ENCODE measurements at places on chromosomes 7 and 10. TPM values are rescaled to one million over a fixed set of nuclear protein-coding genes. Genes with fewer than 3 reads are reported as not detected.

SPDYE1 gene
- not detected for total RNA-seq

TMEM270 gene
- total RNA-seq, result not detected

FKBP6 gene
- total RNA-seq, result not detected

- no peaks in the 10 kb centered on the region for H3K36me3 ChIP-seq
- H3K27ac ChIP-seq, result no peak overlapping the region
- no peaks in the 10 kb centered on the region for H3K4me1 ChIP-seq
- H3K27me3 ChIP-seq, result peaks cover 23% of the 10 kb centered on the region
- no peak overlapping the region for H3K4me3 ChIP-seq
These were observed 275.9 kb downstream of the TCF7L2 start for GRCh38 chr10:113225903-113226302.

- no peaks in the 10 kb centered on the region for H3K4me1 ChIP-seq
- no peak overlapping the region for H3K4me3 ChIP-seq
- no peaks in the 10 kb centered on the region for H3K36me3 ChIP-seq
- H3K27me3 ChIP-seq, result no peaks in the 10 kb centered on the region
These were observed 924.5 kb upstream of the MBL2 start for GRCh38 chr10:53697038-53697437.

GRCh38 chr10:3526727-3527501 lies 258.1 kb downstream of the KLF6 start:
- H3K4me3 ChIP-seq, result no peak overlapping the region
- DNase-seq, result no peak
- peak overlapping the region; percentile 67 for H3K27ac ChIP-seq
- no peaks in the 10 kb centered on the region for H3K27me3 ChIP-seq

DNA sequence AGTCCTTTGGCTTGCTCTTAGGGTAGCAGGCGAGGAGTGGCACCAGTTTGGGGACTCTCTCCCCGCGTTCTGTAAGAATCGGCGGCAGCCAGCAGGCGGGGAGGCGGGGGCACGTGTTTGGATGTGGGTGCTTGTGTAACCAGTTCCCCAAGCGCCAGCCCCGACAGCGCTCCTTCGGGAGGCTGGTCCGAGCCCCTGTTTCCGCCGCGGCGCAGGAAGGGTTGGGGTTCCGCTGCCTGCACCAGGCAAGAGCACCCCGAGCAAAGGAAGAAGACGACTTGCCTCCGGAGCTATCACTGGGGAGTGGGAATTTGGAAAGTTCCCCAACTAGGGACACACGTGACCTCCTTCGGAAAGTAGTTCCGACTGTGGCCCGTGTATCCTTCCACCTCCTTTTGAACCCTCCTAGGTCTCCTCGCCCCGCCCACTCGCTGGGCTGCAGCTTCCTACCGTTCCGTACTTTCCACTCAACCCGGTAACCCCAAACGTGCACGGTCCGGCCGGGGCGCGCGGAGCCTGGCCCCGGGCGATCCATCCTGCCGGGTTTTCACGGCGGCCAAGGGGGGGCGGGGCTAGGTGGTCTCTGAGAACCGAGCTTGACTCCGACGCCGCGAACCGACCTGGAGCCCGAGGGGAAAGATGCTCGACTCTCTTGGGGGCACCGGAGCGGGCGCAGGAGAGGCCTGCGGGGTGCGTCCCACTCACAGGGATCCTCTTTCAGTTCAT lies 1.2 kb downstream of the KLLN start:
- no peaks in the 10 kb centered on the region for H3K36me3 ChIP-seq
- peak; percentile 92 for DNase-seq
- peaks cover 20% of the 10 kb centered on the region for H3K4me1 ChIP-seq

- H3K36me3 ChIP-seq, result no peaks in the 10 kb centered on the region
- no peak for DNase-seq
These were observed 19.3 kb downstream of the PPP1R3C start for GRCh38 chr10:91613411-91614187.

DNA sequence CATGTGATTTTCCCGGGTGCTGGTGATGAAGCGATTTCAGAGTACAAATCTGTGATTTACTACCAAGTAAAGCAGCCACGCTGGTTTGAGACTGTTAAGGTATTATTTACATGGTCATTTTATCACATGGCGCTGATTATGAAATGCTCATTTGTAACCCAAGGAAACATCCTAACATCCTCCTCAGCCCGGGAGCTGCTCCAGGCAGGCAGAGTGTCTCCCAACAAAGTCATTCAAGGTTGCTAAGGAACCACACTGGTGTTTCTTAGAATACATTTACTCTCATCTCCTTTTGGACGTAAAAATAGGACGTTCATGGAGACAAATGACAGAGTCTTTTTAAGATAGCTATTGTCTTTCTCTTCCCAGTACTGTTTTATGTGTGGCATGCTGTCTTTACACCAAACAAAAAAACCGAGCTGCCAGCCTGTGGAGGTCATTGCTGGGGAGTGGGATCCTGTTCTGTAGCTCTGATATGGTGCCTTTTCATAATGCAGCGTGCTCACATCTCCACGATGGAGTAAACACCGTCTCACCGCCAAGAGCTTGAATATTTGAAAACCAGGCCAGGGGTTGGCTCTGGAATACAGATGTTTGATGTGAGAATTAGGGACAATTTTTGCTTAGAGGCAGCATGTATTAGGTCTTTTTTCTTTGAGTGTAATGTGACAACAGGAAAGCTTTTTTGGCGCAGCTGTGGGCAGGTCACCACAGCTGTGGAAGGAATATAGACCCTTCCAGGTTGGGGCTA lies 119.6 kb downstream of the DOCK1 start:
- H3K4me3 ChIP-seq, result no peak overlapping the region
- H3K27ac ChIP-seq, result peak overlapping the region; percentile 56
- peaks cover 5% of the 10 kb centered on the region for H3K4me1 ChIP-seq

GRCh38 chr7:32941181-32941580 lies 16.1 kb upstream of the FKBP9 start:
- H3K4me1 ChIP-seq, result peaks cover 59% of the 10 kb centered on the region
- H3K4me3 ChIP-seq, result peak overlapping the region; percentile 93
- H3K36me3 ChIP-seq, result no peaks in the 10 kb centered on the region
- H3K27ac ChIP-seq, result peak overlapping the region; percentile 90
- no peak for DNase-seq
- no peaks in the 10 kb centered on the region for H3K27me3 ChIP-seq

GRCh38 chr10:29256586-29256985 lies 32.3 kb upstream of the LYZL1 start:
- no peaks in the 10 kb centered on the region for H3K36me3 ChIP-seq
- DNase-seq, result no peak
- no peak overlapping the region for H3K4me3 ChIP-seq
- no peaks in the 10 kb centered on the region for H3K27me3 ChIP-seq

GRCh38 chr7:18552316-18552916 lies 56.9 kb downstream of the HDAC9 start:
- H3K27ac ChIP-seq, result peak overlapping the region; percentile 45
- no peak for DNase-seq
- H3K4me3 ChIP-seq, result no peak overlapping the region
- no peaks in the 10 kb centered on the region for H3K27me3 ChIP-seq
- H3K36me3 ChIP-seq, result no peaks in the 10 kb centered on the region

DNA sequence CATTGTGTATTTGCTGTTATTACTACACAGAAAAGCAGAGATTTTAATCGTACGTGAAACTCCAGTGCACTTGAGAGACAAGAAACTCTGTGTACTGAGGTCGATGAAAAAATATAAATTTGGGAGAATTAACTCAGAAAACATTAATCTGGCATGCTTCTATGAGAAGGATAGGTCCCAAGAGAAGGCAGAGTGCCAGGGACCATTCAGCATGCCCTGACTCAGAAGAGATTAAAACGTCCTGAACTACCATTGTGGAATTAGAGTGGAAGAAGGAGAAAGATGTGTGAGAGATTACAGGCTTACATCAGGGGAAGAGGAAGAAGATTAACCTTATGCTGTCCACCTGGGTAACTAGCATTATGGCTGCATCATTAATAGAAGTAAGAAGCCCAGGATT lies 72.4 kb downstream of the REEP3 start:
- no peak overlapping the region for H3K27ac ChIP-seq
- H3K36me3 ChIP-seq, result no peaks in the 10 kb centered on the region
- H3K4me1 ChIP-seq, result peaks cover 15% of the 10 kb centered on the region
- no peak for DNase-seq

- DNase-seq, result no peak
- no peaks in the 10 kb centered on the region for H3K36me3 ChIP-seq
- H3K4me3 ChIP-seq, result no peak overlapping the region
These were observed 48.4 kb downstream of the DYNC1I1 start for GRCh38 chr7:95820778-95821177.

GRCh38 chr7:157623556-157623955 lies 286.8 kb downstream of the DNAJB6 start:
- no peaks in the 10 kb centered on the region for H3K4me1 ChIP-seq
- no peaks in the 10 kb centered on the region for H3K27me3 ChIP-seq
- no peak overlapping the region for H3K4me3 ChIP-seq
- no peak overlapping the region for H3K27ac ChIP-seq

GRCh38 chr10:77592510-77592909 lies 45.1 kb downstream of the KCNMA1 start:
- H3K4me1 ChIP-seq, result peaks cover 14% of the 10 kb centered on the region
- H3K36me3 ChIP-seq, result no peaks in the 10 kb centered on the region
- no peaks in the 10 kb centered on the region for H3K27me3 ChIP-seq
- H3K27ac ChIP-seq, result peak overlapping the region; percentile 71
- no peak overlapping the region for H3K4me3 ChIP-seq

DNA sequence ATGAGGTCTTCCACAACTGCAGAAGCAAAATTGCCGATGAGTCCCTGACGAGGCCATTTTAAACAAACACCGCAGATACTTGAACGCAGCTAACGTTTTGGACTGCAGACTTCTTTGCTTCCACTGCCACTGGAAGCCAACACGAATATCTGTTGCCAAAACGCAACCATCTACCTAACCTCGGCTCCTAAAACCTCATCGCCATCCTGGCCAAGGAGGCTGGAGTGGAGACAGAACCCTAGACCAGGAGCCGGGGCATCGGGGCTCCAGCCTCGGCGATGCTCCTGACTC lies 493 bp downstream of the WDR91 start:
- H3K27me3 ChIP-seq, result no peaks in the 10 kb centered on the region
- peaks cover 2% of the 10 kb centered on the region for H3K36me3 ChIP-seq
- H3K4me3 ChIP-seq, result peak overlapping the region; percentile 80
- no peak for DNase-seq
- H3K4me1 ChIP-seq, result peaks cover 82% of the 10 kb centered on the region

GRCh38 chr7:25982684-25983083 lies 169.3 kb upstream of the NFE2L3 start:
- no peak for DNase-seq
- no peak overlapping the region for H3K27ac ChIP-seq
- H3K4me1 ChIP-seq, result no peaks in the 10 kb centered on the region
- H3K27me3 ChIP-seq, result no peaks in the 10 kb centered on the region

DNA sequence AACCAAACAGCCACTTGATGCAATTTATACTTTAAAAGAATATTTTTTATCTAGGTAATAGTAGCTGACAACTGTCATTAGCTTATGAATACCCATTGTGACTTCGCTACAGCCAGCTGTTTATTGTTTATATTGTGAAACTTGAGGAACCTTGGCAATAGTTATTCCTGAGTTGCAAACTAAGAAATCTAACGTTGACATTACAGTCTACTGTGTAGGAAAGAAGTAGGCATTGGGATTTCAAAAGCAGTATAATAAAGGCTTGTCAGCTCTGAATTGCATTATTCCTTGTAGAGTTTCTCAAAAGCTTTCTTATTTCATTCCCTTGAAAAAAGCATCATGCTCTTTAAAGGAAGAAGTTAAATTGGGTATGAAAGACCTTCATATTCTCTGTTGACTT lies 42.7 kb upstream of the OIT3 start:
- H3K36me3 ChIP-seq, result no peaks in the 10 kb centered on the region
- H3K4me3 ChIP-seq, result no peak overlapping the region
- H3K27me3 ChIP-seq, result no peaks in the 10 kb centered on the region
- no peaks in the 10 kb centered on the region for H3K4me1 ChIP-seq
- no peak overlapping the region for H3K27ac ChIP-seq
- DNase-seq, result no peak

DNA sequence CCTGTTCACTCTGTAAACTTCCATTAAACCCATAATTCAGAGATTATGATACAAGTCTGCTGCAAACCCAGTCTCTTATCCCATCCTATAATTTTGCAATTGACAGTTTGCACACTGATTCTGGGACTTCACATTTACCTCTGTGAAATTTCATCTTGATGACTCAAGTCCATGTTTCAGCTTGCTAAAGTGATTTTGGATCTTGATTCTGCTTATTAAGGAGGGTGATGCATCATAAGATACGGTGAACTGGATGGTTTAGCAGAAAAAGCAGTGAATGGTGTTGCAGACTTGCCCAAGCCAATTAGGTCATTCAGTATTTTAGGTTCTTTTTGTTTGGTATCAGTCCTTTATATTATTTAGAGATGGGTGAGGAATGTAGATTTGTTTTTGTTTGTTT lies 125.5 kb upstream of the PODXL start:
- H3K4me3 ChIP-seq, result no peak overlapping the region
- no peaks in the 10 kb centered on the region for H3K36me3 ChIP-seq
- no peak for DNase-seq

GRCh38 chr7:145511004-145511403 lies 605.6 kb upstream of the CNTNAP2 start:
- no peak for DNase-seq
- H3K4me1 ChIP-seq, result no peaks in the 10 kb centered on the region
- no peak overlapping the region for H3K27ac ChIP-seq
- no peak overlapping the region for H3K4me3 ChIP-seq
- no peaks in the 10 kb centered on the region for H3K27me3 ChIP-seq

- peak overlapping the region; percentile 95 for H3K4me3 ChIP-seq
- H3K27ac ChIP-seq, result peak overlapping the region; percentile 98
- H3K4me1 ChIP-seq, result peaks cover 18% of the 10 kb centered on the region
- H3K27me3 ChIP-seq, result no peaks in the 10 kb centered on the region
These were observed 1.9 kb upstream of the SGMS1 start for GRCh38 chr10:50625649-50626132.
